GM06990 (cell line): ENCODE measurements at places on chromosomes 16 and 17.

GRCh38 chr16:30430428-30430970 lies 669 bp upstream of the DCTPP1 start:
- DNase-seq = no peak

GRCh38 chr17:79365836-79366770 lies 244.7 kb downstream of the RBFOX3 start:
- no peak for DNase-seq

DNA sequence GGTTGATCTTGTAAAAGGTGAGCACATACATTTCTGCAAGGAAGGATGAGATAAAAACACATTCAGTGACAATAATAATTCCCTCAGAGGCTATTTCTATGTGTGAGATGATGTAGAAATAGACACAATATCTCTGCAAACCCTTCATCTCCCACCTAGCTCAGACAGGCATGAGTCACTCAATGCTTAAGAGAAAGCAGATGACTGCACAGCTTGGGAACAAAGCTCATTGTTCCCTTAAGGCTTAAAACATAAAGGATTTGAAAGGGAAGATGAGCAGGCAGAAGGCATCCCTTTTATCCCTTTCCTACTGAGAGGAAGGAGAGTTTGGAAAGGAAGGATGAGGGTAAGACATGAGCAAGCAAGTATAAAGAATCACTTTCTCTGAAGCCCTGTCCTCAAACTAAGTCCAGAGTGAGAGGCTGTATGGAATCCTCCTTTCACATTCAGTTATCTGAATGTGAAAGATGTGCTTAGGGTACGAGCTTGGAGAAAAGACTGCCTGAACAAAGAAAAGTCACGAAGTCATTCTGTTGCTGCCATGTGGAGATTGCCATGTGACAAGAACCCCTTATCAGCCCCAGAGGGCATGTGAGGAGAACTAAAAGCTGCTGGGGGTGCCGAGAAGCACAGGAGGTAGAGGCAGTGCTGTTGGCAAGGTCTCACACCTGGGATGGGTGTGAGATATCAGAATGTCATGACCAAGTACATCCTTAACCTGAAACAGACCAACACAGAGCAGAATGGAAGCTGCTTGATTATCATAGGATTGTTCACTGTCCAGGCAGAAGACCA lies 58.2 kb downstream of the CNTNAP4 start:
- DNase-seq = no peak

GRCh38 chr17:64500487-64500859 lies 3.6 kb upstream of the POLG2 start:
- DNase-seq = no peak

DNA sequence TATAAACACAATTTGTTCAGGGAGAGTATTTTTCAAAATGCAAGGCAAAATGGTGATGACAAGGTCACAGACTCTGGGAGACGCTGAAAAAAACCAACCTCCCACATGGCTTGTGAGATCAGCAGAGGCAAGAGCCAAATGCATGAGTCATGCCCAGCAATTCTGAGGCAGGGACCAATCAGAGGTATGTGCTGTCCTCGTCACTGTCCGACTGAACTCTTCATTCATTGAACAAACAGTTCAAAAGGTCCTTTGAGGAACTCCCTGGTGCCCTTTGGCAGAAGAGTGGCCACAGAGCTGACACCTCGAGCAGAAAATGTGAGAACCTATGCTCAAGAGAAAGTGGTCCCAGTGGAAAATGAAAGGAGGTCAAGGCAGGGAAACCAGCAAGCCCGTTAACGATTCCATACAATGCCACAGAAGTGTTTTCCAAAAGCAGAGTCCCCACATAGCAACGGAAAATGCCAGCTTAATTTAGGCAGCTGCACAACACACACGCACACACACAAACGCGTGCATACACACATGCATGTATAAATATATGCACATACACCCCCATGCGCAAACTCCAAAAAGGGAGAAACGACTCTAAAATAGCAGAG lies 50.9 kb downstream of the CDH11 start:
- DNase-seq = no peak

DNA sequence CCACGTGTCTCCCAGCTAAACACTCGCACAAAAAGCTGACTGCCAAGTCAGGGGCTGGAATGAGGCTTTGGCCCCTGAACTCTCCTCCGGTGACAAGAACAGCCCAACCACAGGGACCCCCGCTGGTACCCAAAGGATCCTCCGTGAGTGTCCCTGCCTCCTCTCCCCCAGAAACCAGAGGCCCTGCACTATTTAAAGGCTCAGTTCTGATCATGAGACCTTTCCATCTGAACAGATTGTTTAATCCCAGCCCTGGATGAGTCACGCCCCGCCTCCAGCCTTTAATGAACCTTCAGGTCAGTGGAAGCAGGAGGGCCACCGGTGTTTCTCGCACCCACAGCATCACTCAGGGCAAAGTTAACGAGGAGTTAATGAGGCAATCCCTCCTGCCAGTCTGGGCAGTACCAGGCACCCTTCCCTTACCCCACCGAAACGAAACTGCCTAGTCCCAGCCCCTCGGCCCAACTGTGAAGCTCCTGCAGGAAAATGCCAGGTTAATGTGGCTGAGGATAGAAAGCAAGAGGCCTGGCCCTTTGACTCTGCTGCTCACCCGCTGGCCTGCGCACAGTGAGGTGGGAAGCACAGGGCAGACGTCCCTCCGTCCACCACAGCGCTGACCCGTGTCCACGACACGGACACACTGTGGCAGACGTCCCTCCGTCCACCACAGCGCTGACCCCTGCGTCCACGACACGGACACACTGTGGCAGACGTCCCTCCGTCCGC lies 32.4 kb downstream of the TIMM22 start:
- DNase-seq = no peak

- no peak for DNase-seq
Measured at GRCh38 chr16:11333010-11333409, 12.2 kb upstream of the RMI2 start.

GRCh38 chr16:89123001-89123830 lies 29.6 kb downstream of the ACSF3 start:
- peak; percentile 18 for DNase-seq

DNA sequence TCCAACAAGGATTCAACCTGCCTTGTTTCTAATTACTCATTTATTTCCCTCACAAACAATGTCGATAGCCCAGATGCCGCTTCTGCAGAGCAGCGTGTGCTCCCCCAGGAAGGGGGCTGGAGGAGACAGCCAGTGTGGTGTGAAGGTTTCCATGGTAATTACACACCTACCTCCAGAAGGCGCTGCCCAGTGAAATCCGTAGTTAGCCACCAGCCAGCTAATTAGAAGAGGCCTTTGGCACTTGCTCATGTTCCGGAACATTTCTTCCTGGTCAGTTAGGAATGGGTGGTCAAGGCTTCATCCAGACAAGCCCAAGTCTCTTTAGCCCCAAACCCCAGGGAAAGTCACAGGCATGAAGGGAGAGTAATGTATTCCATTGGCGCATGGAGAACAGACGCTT lies 342.5 kb upstream of the C16orf82 start:
- DNase-seq = no peak

DNA sequence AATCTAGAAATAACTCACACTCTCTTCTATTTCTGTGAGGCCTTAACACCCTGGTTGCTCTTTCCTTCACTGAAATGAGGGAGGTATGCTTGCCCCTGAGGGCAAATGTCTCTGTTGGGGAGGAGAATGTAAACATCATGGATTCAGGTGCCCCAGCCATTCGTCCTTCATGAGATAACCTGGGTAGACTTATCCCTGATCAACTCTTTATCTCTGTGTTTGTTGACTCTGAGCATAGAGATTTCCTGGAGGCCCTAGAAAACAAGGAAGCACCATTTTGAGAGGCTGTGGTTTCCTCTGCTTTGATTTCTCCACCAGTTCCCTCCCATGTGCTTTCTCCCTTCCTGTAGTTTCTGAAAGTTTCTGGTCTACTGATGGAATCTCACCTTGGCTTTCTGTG lies 77.3 kb downstream of the PHKB start:
- DNase-seq = no peak

DNA sequence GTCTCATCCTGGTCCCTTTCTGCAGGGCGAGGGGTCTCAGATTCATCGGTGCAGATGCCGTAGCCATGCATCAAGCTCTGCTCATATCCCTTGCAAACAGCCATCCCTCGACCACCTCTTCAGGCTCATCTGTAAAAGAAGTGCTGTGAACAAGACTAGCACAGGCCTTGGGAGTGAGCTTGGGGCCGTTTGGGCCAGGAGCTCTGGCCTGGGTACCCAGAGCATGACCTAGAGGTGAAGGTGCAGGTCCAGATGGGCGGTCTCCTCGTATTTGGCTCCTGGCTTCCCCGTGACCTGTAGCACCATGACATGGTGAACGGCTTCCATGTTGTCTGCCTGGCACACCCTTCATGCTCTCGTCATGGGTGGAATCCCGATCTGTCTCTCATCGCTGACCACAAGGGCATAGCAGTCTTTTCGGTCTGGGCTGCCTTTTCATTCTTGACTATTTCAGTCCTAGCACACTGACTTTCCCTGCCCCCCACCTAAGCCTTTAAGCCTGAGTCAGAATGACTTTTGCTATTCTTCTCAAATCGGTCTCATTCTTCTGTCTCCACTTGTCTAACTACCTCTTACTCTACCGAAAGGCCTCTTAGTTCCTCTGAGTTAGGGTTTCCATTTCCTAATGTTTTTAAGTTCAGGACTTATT lies 216.0 kb downstream of the FOXL1 start:
- no peak for DNase-seq

GRCh38 chr17:70292366-70292765 lies 123.0 kb downstream of the KCNJ2 start:
- DNase-seq = no peak

DNA sequence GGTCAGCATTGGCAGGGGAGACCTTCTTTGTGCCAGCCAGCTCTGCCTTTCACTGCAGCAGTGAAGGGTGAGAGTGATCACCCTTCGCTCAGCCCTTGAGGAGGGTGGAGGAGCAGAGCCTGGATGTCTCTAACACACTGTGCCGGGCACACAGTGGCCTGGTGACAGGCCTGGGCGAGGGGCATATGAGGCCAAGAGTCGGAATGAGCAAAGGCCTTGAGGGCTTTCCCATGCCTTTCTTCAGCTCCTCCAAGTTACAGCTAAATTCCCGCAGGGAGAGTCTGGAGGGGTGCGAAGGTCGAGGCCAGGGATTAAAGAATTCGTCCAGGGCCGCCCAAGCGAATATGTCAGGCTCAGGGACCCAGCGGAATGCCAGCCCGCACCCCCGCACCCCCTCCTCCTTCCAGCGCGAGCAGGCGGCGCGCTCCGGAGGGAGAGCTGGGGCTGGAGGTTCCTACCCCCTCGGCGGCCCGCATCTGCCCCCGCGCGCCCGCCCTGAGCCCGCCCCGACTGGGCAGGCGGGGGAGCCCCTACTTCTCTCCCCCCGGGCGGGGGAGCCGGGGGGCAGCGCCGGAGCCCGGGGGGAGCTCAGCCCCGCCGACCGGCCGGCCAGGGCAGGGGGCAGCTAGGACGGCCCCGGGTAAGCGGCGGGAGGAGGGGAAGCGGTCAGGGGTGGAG lies at the start of gene RASL10B:
RASL10B (plus strand) TSS at position 401 of the 678 bp plus-strand sequence. CDS start 3,546 bp downstream, outside the sequence.
- DNase-seq = no peak

DNA sequence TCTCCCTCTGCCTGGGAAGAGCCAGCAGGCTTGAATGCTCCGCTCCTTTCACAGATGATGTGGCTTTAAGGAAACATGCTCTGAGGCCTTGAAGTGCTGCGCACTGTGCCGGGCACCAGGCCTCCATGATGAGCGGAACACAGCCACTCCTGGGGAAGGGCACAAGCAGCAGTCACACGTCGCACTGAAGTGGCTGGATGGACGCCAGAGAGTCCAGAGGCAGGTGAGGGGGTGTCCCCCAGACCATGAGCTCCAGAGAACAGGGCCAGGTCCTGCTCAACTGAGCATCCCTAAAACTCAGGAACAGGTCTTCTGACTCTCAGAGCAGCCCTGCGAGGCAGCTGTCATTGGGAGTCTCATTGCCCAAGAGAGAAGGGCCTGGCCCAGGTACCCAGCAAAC lies 35.6 kb downstream of the PEMT start:
- DNase-seq = no peak

GRCh38 chr17:13601776-13602551 lies at the start of gene HS3ST3A1:
TSS of gene HS3ST3A1 (minus strand) at chr17:13601929. CDS start at chr17:13601129, 800 bp downstream.
- no peak for DNase-seq

DNA sequence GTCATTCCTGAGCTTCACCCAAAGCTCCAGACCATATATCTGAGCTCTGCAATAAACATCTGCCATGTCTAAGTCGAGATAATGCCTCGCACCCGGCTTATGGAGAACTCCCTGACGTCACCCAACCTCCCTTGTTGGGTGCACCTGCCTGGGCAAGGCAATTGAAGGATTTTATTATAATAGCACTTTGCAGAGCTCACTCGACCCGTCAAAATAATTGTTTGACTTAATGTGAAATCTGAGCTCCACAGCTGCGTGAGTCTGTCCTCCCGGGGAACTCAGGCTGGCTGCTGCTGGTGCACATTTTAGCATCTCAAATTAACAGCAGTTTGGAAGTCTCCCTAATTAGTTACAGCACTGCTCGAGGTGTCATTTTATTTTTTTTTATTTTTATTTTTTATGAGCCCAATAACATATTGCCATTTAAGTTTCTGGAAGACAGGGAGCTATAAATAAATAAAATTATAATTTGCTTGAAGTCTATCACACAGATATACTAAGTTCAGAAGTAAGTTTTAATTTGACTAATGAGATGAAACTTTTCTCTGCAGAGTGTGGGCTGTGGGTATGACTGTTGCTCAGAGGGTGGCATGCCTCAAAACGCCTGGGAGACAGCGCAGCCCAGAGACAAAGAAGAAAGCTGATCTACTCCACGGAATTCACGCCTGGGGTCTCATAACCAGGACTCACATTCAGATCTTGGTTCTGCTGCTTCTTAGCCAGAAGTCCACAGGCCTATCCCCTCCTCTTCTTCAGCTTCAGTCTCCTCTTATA lies 401.4 kb upstream of the C16orf82 start:
- no peak for DNase-seq

- DNase-seq = no peak
Measured at GRCh38 chr17:66123163-66123562, 68.8 kb downstream of the CEP112 start.

GRCh38 chr17:15947271-15947670 lies 2.3 kb downstream of the ADORA2B start:
- DNase-seq = no peak

- no peak for DNase-seq
Measured at GRCh38 chr17:8520981-8521380, 85.3 kb downstream of the NDEL1 start.

DNA sequence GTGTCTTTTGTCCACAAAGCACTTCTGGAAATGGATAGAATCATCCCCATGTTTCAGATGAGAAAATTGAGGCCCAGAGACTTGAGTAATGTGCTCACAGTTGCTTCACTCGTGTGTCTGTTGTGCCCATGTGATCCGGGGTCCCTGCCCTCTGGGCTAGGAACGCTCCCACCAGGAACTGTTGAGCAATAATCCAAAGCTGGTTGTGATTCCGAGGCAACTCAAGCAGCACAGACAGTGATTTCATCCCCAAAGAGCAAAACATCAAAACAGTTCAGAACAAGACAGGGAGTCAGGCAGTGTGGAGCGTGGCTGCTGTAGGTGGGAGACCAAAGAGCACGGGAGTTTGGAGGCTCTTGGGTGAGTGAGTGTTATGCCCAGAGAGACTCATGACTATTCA lies 205.0 kb upstream of the ASIC2 start:
- DNase-seq = no peak

- DNase-seq = no peak
Measured at GRCh38 chr17:73089322-73090317, 2.9 kb downstream of the SLC39A11 start.
